Activated CD8-positive, alpha-beta memory T cell treated with anti-CD3 and anti-CD28 coated beads, Interleukin-2, amount 50 U/mL, for 48 hours (primary cell): ENCODE measurements at places on chromosomes 6 and 20.

DNA sequence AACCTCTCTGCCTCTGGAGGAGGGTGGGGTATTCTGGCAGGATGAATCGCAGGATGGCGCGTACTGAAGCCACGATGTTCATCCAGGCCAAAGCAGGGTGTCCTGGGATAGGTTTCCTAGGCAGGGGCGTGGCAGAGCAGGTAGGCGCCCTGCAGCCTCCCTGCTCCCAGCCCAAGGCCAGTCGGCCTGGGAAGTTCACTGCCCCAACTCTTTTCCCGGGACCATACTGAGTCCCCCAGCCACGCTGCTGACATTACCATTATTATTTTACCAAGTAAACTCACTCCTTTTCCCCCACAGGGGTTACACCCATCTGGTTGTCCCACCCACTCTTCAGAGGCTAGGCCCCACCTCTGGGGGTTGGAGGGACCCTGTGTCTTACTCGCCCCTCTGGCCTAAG is 21.8 kb downstream of the SDCBP2 start:
- no peak for DNase-seq

DNA sequence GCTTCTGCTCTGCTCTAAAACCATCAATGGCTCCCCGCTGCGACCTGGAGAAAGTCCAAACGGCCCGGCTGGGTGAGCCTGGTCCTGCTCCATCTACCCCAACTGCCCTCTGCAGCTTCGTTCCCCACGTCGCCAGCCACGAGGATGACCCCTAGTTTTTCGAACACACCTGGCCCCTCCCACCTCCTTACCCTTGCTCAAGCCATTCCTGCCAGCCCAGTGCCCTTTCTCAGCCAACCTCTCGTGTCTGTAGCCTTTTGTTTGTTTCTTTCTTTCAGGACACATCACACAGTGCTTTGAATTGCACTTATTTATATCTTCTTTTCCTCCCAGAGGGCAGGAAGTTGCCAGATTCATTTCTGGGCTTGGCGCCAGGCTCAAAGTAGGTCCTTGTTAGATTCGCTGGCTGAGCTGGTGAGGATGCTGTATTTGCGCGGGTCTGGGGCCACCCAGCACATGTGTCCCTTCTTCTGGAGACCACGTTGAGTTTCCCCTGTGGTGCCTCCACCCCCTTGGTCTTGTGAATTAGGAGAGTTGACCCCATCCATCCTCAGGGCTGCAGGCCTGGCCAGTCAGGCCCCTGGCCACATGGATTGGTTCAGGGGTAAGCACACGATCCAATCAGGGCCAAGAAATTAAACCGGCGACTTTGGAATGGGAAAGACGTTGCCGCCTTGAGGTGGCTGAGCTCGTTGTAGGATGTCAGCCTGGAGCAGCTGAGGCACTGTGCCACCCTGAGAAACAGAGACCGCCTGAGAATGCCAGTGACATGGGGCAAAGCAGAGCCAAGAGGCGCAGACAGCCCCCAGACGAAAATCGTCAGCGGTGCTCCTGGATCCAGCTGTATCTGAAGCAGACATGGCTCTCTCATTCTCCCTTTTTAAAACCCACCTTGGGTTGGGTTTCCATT is 156.0 kb downstream of the CEBPB start:
- DNase-seq, result no peak

- DNase-seq, result peak; percentile 8
Observed at GRCh38 chr6:42361036-42361435, 90.7 kb downstream of the TRERF1 start.

DNA sequence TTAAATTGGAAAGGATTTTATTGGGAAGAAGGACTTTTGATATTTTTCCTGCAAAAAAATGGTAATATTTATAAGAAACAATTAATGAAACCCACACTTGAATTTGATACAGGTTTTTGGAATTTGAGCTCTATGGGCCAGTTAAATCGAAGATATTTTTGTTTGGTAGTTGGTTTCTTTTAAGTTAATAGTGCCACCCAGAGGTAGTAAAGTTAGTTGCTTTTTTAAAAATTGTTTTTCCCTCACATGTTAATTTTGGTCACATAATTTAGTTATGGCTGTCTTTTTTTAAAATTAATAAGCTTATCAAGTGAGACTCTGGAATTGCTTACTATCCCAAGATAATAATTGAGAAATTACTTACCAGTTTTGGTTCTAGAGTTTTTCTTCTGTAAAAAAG is 7.1 kb downstream of the PRIM2 start:
- no peak for DNase-seq

DNA sequence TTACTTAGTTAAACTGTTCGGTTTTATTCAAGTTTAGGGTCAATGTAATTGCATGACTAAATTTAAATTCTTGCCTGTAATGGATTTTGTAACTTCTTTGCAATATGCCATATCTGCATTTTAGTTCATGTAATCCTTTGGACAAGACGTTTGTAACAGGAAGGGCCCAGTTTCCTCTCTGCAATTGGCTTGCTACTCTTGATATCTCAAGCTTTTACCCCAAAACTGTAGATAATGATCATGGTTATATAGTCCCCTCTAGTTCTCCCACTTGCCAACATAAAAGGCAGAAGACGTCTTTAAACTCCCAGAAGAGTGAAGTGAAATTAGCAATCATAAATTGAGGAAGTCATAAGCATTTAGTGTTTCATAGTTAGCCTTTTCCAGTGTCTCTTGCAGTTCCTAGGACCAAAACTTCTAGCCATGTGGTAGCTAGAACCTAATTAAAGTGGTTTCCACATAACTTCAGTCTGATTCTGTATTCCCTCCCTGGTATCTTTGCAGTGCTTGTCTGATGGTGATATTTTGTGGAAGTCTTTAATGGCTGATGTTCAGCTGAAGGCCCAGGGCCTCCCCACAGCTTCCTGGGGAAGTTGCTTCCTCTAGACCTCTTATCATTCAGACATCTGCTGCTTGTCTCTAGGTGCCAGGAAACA is 117.8 kb upstream of the SUPT3H start:
- DNase-seq, result no peak

GRCh38 chr6:118171852-118172251 is 264.8 kb downstream of the SLC35F1 start:
- no peak for DNase-seq

- no peak for DNase-seq
Observed at GRCh38 chr6:141041596-141042087, 1091.1 kb upstream of the GJE1 start.

GRCh38 chr6:87436435-87436834 is 28.7 kb downstream of the CFAP206 start:
- DNase-seq, result peak; percentile 54
